ENCODE measurements at places on chromosomes 11 and 22. TPM values are rescaled to one million over a fixed set of nuclear protein-coding genes. Genes with fewer than 3 reads are reported as not detected.

GRK3 gene
- total RNA-seq: 1.7 TPM

OR56A5 gene
- total RNA-seq: not detected

LSP1 gene
- 1.2 TPM for total RNA-seq

WNT7B gene
- total RNA-seq: 15.0 TPM

RASGRP2 gene
- total RNA-seq: not detected

SMTN gene
- total RNA-seq: 116 TPM

C11orf87 gene
- 0.02 TPM for total RNA-seq

KRTAP5-11 gene
- total RNA-seq: not detected

BDNF gene
- total RNA-seq: 11.9 TPM

DNA sequence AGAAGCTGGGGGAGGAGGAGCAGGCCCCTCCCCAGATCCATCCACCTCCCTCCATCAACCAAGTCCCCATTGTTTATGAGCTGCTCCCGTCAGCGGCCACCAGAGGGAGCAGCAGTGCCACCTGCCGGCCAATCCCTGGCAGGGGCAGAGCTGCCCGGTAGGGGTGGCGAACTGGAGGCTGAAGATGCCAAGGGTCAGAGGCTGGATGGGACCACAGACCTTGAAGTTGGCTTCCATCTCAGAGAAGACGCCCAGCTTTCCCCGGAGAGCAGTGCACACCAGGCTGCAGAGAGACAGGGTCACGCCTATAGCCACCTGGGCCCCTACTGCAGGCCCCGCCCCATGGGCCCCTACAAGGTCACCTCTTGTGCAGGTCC is 3.6 kb downstream of the FIBP start:
- DNase-seq: peak; percentile 64

DNA sequence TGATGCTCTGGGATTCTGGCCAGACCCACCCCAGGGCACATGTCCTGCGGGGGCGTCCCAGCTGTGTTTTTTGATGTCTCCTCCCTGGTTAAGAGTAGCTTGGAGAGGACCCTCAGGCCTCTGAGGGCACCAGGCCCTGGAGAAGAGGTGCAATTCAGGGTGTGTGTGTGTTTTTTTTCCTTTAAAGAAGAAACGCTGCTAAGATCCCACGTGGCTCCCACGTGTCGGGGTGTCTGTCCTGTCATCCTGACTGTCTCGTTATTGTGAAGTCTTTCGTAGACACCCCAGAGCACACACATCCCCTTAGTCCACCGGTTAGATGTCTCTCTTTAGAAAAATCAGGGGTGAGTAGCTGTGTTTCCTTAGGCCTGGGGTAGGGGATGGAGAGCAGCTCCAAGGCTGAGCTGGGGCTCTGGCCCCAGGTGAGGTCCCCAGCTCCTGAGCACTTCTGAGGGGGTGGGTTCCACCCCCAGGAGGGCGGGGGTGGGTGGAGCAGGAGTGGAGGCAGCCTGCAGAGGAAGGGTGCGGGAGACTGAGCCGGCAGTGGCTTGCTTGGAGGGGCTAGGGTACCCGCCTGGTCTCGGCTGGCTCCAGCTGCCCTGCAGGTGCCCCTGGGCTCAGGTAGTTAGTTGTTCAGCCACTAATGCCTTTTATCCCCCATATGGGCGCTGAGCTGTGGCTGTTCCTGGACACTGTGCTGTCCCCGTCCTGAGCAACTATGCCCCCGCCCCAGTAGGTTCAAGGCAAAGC is 116.4 kb downstream of the CACNA1I start:
- no peak for DNase-seq

- DNase-seq: peak; percentile 86
These were observed 128.1 kb upstream of the TOP3B start for GRCh38 chr22:22110548-22111266.

DNA sequence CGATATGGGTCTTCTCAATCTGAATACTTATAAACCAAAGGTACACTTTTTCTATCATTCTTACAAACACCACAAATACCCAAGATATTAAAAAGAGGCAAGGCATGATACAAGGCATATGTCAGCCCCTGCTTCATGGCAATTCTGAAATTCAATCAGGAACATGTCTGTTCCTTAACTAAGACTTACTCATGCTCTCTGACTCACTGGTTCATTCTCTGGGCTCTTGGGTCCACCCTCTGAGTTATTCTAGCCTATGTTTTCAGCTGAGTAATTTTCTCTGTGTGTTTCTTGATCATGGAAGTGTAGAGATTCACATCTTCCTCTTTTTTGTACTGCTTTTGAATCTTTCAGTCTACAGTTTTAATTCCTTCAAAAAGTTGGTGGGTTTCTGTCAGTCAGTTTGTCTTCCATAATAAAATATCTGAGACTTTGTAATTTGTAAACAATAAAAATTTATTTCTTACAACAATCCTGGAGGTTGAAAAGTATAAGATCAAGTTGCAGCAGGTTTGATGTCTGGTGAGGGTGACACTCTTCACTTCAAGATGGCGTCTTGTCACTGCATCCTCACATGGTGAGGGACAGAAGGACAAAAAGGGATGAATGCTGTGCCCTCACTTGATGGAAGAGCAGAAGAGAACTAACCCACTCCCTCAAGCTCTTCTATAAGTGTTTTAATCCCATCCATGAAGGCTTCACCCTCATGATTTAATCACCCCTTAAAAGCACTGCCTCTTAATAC is 211.7 kb downstream of the FAM76B start:
- peak; percentile 74 for DNase-seq

DNA sequence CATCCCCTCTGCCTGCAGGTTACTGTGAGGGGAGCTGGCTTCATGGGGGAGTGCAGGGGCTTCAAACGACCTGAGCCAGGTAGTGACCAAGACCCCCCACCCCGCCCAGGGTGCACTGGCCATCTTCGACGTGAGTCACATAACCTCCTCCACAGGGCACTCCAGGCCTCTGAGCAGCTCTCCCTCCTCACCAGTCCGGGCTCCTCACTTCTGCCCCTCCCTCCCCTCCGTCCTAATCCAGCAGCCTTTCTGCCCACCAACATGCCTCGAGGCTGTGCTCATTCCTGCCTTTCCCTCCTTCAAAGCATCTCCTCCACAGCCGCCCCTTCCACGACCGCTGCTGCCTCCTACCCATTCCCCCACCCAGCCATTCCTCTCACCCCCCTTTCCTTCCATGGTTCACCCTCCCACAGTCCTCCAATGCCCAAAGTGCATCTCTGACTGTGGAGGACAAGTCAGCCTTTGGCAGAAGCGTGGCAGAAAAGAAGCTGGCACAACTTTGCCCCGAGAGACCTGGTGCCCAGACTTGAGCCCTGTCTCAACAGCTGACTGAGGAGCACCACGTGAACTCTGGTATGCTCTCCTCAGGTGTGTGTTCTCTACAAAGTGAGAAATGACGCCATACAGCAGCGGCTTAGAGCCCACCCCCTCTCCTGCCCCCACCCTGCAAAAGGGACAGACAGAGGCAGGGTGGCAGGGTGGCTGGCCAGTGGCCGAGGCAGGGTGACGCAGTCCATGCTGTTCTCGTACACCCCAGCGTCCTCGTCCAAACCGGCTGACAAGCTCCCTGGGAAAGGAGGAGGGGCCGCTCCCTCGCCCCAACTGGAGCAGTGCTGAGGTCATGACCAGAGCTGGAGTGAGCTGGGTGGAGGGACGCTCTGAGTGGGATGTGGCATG is 30.4 kb downstream of the OPCML start:
- no peak for DNase-seq

- no peak for DNase-seq
These were observed 118.1 kb downstream of the TIMP3 start for GRCh38 chr22:32919629-32920028.

- no peak for DNase-seq
These were observed 58.2 kb upstream of the LMO1 start for GRCh38 chr11:8321876-8322275.

DNA sequence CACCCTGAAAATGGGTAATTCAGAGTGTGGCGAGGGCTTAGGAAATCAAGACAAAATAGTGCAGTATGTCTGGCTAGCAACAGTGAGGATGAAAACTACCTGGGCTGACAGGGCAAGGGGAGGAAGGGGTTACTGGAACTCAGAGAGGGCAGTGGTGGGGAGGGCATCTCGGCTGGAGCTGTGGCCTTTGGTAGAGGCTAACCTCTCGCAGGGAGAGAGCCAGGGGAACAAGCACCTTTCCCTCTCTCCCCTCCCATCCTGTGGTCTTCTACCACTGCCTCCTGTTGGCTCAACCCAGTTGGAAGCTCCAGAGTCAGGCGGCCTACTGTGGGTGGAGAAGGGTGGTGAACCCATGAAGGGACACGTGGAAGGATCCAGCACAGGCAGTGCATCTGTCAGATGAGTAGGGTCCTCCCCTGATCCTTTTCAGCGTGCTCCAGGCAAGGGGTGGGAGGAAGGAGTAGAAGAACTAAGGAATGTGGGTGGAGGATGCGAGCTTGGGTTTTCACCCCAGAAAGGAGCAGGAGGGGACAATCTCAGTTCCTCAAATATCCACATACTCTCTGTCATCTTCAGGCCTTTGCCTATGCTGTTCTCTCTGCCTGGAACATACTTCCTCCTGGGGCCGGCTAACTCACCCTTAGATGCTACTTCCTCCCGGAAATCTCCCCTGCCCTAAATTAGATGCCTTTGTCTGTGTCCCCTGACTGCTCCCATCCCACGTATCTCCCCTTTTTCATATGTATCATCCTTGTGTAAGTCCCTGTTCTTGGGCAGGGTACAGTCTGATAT is 6.2 kb upstream of the KCNE3 start:
- no peak for DNase-seq

GRCh38 chr11:130427581-130428315 is 661 bp downstream of the ADAMTS8 start:
- DNase-seq: no peak

GRCh38 chr22:19753090-19753842 is 7.3 kb upstream of the TBX1 start:
- DNase-seq: no peak

DNA sequence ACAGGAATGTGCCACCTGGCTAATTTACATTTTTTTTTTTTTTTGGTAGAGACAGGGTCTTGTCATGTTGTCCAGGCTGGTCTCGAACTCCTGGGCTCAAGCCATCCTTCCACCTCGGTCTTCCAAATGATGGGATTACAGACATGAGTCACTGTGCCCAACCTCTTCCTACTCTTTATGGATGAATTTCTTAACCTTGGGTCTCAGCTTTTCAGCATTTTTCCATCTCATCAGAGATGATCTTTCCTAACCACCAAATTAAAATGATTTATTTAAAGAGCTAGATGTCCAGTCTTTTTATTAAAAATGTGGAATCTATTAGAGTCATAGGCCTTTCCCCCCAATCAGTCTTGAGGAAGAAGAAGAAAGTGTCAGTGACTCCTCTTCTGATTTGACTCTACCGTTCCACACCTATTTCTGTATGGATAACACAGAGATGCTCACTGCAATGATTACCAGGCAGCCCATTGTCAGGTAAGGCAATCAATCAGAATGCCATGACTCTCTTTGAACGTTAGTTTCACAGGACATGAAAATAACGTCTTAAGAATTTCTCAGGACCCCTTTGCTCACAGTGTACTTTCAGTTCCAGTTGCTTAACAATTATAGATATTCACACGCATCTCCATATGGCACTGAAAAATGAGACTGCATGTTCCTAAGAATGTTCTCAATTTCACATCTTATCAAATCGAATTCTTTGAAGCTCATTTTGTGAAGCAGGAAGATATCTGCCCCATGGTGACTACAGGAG is 51.0 kb downstream of the MIAT start:
- DNase-seq: no peak

GRCh38 chr11:109062445-109062844 is 359.5 kb upstream of the C11orf87 start:
- DNase-seq: no peak

GRCh38 chr22:27583856-27584255 is 217.7 kb downstream of the MN1 start:
- no peak for DNase-seq

- no peak for DNase-seq
These were observed 553 bp upstream of the TCIRG1 start for GRCh38 chr11:68038226-68038717.

- DNase-seq: no peak
These were observed 40.7 kb downstream of the SFI1 start for GRCh38 chr22:31537019-31537535.

- DNase-seq: no peak
These were observed 146.2 kb downstream of the ARHGAP42 start for GRCh38 chr11:100833276-100833675.

DNA sequence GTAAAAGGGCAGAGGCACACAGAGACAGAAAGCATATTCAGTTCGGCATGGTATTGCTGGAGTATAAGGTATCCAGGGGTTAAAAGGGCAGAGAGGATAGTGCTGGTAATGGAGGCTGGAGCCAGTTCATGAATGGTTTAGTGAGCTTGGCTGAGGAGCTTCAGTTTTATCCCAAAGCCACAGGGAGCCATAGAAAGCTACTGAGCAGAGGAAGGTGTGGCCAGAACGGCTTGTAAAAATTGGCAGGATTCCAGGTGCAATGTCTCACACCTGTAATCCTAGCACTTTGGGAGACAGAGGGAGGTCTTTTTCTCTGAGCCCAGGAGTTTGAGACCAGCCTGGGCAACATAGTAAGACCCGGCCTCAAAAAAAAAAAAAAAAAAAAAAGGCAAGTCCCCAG is 186.1 kb downstream of the MYO18B start:
- no peak for DNase-seq
